ENCODE measurements at places on chromosomes 1 and 21.

- DNase-seq: no peak
Measured at GRCh38 chr1:9586147-9586766, 2.5 kb upstream of the TMEM201 start.

GRCh38 chr1:58839147-58839795 lies 55.4 kb upstream of the JUN start:
- DNase-seq: no peak

- DNase-seq: no peak
Measured at GRCh38 chr1:37673920-37674319, 18.4 kb upstream of the CDCA8 start.

GRCh38 chr1:119361620-119362344 lies 6.8 kb upstream of the HAO2 start:
- DNase-seq: no peak
